ENCODE measurements at places on chromosomes 13 and 19. TPM values are rescaled to one million over a fixed set of nuclear protein-coding genes. Genes with fewer than 3 reads are reported as not detected.

FCGBP gene
- 6.1 TPM for total RNA-seq

PSG3 gene
- not detected for total RNA-seq

ZIM2 gene
- total RNA-seq: not detected

ANKLE1 gene
- total RNA-seq: 7.9 TPM

ZNF57 gene
- 4.6 TPM for total RNA-seq

LPAR2 gene
- 29.0 TPM for total RNA-seq

PHLDB3 gene
- total RNA-seq: 32.2 TPM
